ENCODE measurements at places on chromosomes 16 and 17. TPM values are rescaled to one million over a fixed set of nuclear protein-coding genes. Genes with fewer than 3 reads are reported as not detected.

DNA sequence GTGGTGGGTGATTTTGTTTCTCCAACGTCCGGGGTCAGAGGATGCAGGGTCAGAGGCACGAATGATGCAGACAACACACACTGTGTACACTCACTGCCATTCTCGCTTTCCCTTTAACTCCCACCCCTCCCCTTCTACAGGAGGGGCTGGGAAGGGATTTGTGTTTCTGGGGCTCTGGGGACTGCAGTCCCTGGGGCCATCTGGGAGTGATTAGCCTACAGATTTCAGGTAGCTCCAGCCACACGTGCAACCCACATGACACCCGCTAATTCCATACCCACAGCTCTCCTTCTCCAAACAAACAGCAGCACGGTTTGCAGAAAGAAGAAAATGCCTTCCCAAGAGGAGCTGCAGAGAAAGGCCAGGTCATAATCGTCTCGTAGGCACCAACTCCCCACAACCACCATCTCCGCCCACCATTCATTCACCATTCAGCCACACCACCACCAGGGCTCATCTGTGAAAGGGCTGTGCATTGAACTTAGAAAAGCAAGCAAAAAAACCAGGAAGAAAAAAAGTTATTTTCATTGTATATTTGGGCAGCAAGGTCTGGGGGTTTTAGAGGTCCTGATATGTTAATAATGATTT, 9.4 kb upstream of the SOX9 start:
- DNase-seq: no peak

The NKIRAS2 gene
- polyA plus RNA-seq: 54.3 TPM

The GHDC gene
- polyA plus RNA-seq: 19.5 TPM

The RPUSD1 gene
- 18.5 TPM for polyA plus RNA-seq

DNA sequence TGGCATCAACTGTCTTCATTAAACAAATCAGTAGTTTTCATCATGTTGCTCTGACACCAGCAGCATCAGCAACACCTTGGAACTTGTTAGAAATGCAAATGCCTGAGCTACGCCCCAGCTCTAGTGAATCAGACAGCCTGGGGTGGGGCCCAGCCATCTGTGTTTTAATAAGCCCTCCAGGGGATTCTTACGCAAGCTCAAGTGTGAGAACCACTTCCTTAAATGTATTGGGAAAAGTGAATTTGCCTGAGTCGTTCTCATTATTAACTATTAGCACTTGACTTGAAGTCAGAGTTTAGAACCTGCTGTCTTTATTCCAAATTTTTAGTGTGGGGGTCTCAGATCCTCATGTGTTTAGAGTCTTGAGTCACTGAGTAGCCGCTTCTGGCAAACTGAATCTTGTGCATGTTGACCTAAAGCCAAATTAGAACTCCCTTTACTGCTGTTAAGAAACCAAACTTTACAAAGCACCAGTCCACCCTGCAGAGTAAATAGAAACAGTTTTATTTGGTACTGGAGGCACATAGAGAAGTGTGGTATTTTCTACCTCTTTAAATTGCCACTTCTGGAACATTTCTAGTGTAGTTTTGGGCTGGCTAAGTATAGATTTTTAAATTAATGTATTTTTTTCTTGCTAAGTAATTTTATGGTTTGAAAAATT, 137.4 kb upstream of the COX10 start:
- no peak for DNase-seq

The SNN gene
- 38.6 TPM for polyA plus RNA-seq

The HBZ gene
- polyA plus RNA-seq: 2.4 TPM

DNA sequence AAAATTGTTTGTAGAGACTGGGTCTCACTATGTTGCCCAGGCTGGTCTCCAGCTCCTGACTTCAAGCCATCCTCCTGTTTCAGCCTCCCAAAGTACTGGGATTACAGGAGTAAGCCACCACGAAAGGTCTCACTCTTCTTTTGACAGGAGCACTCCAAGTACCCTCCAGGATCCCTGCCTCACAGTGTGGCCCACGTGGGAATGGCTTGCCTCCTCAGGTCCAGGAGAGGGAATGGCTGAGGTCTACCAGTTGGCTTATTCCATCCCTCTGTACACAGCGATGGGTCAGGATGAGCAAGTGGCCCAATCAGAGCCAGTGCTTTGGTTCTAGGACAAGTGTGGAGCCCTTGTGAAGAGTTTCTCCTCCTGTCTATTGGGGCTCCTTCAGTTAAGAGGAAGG, 73.7 kb upstream of the ZNF423 start:
- no peak for DNase-seq

The RNF222 gene
- 0.13 TPM for polyA plus RNA-seq

DNA sequence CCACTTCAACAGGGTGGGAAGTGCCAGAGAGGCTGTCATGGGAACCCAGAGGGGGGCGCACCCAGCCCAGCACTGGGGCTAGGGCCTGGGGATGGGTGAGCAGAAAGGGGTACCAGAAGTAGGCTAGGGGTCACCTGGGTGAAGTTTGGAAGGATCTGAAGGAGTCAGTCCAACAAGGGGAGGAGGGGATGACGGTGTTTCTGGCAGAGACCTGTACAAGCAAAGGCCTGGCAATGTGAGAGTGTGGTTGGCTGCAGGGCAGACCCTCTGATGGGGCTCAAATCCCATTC, 13.4 kb upstream of the KATNB1 start:
- DNase-seq: no peak

- DNase-seq: no peak
Observed at GRCh38 chr16:7304958-7305357, 27.7 kb upstream of the RBFOX1 start.
